ENCODE measurements at places on chromosomes 13 and 19.

DNA sequence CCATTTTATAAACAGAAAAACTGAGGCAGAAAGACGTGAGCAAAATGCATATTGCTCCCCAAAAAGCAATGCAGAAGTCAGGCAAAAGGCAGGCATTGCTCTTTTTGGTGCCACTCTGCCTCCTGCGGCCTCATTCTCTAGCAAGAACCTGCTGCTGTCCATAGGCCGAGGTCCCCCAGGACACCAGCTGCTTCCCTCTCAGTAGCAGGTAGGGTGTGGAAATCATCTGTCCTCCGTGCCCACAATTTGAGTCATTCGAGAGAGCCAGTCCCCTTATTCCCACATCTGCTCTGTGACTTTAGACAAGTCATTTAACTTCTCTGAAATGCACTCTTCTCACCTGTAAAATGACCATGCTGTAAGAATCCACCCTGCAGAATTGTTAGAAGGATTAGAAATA lies 50.0 kb downstream of the TNFRSF19 start:
- no peak for DNase-seq

- DNase-seq = no peak
These were observed 204.5 kb downstream of the PDS5B start for GRCh38 chr13:32790731-32791130.

GRCh38 chr13:25190771-25191170 lies 18.7 kb upstream of the AMER2 start:
- no peak for DNase-seq

GRCh38 chr19:46111376-46111775 lies 13.1 kb downstream of the IGFL3 start:
- DNase-seq = no peak

GRCh38 chr19:5694167-5694955 lies 4.3 kb downstream of the RPL36 start:
- DNase-seq = no peak

GRCh38 chr13:97387485-97387839 lies 46.5 kb upstream of the RAP2A start:
- no peak for DNase-seq

DNA sequence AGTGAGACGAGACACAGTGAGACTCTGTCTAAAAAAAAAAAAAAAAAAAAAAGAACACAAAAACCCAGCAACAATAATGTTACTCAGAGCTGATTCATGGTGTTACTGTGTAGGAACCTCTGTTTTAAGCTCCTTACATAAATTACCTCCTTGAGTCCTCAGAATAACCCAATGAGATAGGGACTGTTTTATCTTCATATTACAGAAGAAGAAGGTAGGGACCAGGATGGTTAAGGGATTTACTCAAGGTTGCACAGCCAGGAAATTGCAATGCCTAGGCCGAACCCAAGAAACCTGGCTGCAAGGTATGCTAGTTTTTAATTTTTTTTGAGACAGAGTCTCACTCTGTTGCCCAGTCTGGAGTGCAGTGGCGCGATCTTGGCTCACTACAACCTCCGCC lies 1.5 kb upstream of the DAND5 start:
- DNase-seq = no peak

GRCh38 chr13:98942485-98942884 lies 35.4 kb downstream of the DOCK9 start:
- no peak for DNase-seq

GRCh38 chr19:31963746-31964145 lies 381.7 kb upstream of the ZNF507 start:
- DNase-seq = no peak

GRCh38 chr13:53301449-53301848 lies 272.8 kb downstream of the OLFM4 start:
- DNase-seq = no peak

GRCh38 chr19:2691951-2692350 lies 10.5 kb downstream of the GNG7 start:
- no peak for DNase-seq

GRCh38 chr19:3543150-3544057 lies 4.4 kb downstream of the TEKTIP1 start:
- no peak for DNase-seq

GRCh38 chr13:98785405-98785804 lies 32.9 kb upstream of the SLC15A1 start:
- no peak for DNase-seq

DNA sequence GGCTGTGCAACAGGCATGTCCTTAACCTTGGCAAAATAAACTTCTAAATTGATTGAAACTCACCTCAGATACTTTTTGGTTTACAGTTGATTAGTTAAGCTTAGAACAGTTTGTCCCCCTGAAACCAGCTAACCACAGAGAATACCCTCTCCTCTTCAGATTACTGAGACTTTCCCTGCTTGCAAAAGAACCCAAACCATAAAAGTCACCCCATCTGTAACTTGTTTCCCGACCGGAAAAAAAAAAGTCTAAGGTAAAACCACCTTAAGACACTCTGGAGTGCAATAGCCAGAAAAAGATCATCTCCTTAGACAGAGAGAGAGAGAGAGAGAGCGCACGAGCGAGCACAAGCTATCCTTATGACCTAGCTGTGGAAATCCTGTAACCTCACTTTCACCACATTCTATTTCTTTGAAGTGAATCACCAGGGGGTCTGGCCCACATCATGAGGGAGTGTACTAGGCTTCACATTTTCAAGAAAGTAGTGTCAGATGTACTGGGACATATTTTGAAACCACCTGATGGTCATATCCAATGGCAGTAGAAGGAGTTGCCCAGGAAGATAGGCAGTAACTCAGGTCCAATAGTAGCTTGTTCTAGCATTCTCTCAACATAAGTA lies 11.1 kb upstream of the GTF2F2 start:
- no peak for DNase-seq

DNA sequence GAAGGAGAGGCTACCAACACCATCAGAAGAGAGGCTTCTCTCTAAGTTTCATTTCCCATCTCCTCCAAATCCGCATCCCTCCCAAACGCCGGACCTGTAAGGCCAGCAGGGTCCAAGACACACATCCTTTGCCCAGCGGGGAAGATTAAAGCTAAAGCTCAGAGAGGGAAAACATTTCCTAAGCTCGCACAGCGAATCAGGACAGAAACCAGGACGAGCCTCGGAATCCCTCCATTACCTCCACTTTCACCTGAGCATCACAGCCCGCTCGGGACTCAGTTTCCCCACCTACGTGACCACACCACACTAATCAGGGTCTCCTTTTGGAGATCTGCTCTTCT lies 711 bp upstream of the FOSB start:
- DNase-seq = no peak

DNA sequence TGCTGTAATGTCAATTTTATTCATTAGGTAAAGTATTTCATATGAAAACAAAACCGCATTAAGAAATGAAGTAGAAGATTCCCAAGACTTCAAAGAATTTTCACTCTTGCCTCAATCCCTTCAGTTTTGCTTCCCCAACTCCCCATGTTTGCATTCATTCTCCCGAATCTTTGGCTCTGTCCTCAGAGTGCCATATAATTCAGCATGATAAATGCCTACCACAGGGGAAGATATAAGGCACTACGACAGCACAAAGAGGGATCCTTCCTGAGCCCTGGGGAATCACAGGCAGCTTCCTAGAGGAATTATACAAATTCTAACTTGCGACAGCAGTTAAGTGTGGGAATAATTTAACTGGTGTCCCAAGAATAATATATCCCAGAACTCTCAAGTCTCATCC lies 68.5 kb downstream of the TSC22D1 start:
- no peak for DNase-seq

- DNase-seq = no peak
These were observed 12.9 kb downstream of the DPF1 start for GRCh38 chr19:38211151-38211591.

GRCh38 chr13:21541271-21541670 lies 62.7 kb downstream of the MICU2 start:
- no peak for DNase-seq

- DNase-seq = no peak
These were observed 27.0 kb upstream of the OXGR1 start for GRCh38 chr13:97021241-97021640.

DNA sequence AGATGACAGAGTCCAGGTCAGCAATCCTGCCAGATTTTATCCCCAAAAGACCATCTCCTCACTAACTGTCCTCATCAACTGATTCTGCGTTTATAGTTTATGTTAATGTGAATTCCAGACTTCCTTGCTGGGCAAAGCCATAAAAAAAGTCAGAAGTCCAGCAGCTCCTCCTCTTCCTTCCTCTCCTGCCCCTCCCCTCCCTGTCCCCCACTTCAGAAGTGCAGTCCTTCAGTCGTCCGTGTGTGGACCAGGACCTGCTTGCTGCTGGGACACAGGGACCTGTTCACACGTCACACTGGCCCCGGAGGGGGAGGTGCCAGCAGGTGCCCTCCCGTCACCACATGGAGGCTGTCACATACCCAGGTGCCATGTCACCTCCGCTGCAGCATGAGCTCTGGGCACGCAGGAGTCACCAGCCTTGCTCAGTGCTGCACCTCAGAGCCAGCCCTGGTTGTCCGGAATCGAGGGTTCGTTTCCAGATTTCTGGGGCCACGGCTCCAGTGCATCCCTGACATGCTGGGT lies 4.0 kb upstream of the MCF2L start:
- DNase-seq = peak; percentile 8

DNA sequence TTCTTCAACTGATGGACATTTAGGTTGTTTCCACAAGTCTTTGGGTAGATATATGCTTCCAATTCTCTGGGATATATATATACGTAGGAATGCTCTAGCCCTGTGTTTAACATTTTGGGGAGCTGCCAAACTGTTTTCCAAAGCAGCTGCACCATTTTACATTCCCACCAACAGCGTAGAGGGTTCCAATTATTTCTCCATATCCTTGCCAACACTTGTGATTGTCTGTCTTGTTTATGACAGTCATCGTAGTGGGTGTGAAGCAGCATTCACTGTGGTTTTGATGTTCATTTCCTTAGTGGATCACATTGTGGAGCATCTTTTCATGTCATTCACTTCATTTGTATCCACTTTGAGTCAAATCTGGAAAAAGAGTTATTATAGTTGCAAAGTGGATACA lies 4.7 kb upstream of the CBLC start:
- DNase-seq = no peak

- DNase-seq = peak; percentile 29
These were observed 677 bp downstream of the TGDS start for GRCh38 chr13:94595001-94595949.

DNA sequence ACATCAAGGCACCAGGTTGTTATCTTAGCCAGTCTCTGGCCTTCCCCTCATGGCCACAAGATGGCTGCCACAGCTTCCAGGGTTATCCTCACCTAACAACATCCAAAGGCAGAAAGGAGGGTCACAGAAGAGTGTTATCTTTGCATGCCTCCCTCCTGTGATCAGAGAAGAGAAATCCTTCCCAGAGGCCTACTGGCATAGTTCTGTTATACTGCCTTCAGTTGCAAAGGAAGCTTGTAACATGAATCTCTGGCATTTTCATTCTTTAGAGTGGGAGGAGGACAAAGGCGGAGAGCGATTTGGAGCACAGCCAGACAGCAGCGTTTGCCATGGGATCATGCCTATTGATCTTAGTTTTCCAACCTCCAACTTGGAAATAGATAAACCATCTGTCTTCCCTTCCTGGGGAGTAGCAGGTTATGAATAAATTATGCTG lies 135.7 kb downstream of the DNAJC15 start:
- no peak for DNase-seq

DNA sequence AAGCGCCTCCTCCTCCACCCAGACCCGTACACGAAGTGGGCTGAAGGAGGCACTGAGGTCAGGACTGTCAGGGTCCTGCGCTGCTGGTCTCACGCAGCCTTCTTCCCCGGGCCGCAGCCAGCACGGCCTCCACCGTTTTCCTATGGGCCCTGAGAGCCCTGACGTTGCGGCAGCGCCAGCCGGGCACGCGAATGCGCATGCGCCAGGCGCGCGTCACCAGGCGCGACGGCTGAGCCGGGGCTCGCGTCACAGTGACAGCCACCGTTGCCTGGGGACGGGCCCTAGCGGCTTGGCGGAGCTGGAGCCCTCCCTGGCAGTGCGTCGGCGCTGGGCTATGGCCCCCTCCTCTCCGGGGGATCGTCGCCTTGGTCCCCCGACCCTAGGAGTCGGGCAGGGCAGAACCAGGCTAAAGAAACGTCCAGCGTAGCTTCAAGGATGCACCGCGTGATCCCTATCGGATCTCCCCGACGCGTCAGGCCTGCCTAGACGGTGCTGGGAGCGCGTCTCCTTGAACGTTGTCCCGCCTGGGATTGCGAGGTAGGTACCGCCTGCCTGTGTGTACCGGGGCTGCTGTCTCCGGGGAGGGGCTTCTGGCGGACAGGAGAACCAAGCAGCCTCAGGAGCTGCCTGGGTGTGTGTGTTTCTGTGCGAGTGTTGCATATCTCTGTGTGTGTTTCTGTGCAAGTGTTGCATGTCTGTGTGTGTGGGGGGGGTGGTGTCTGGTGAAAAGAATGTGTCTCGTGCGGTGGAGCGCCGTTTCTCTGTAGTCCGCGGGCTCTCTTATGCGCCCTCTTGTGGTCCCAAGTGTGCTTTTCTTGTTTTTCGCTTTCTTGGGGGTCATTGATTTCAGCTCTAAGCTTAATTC lies 43.2 kb downstream of the ZNF571 start:
- DNase-seq = peak; percentile 42

DNA sequence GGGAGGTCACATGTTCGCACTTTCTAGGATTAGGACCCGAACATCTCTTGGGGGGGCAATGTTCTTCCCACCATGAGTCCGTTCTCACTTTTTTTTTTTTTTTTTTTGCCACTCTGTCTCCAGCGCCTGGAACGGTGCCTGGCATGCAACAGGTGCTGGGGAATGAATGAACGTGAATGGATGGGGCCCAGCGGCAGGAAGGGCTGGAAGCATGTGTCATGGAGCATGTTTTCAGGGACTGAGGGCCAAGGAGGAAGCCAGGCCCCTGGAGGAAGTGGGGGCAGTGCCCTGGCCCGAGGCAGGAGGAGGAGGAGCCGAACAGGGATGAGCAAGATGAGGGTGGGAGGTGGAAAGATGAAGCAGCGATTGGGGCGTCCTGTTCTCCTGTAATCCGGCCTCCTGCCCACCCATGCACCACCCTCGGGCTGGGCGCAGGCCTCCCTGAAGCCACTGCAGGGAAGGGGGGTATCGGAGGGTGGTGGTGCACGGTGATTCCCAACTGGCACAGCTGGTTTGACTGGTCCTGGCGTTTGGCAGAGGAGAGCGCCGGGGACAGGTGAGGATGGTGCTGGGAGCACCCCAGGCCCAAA lies 8.8 kb upstream of the SULT2B1 start:
- peak; percentile 67 for DNase-seq

GRCh38 chr13:101204270-101205020 lies 211.9 kb downstream of the NALCN start:
- DNase-seq = no peak

GRCh38 chr19:35722897-35723296 lies 5.1 kb downstream of the KMT2B start:
- DNase-seq = no peak

GRCh38 chr13:36536546-36536945 lies 104.3 kb downstream of the CCNA1 start:
- no peak for DNase-seq

GRCh38 chr19:3707868-3708206 lies 347 bp upstream of the TJP3 start:
- no peak for DNase-seq

Measured in transverse colon (tissue), 4 donors.